Activated CD8-positive, alpha-beta memory T cell treated with anti-CD3 and anti-CD28 coated beads for 1 hour (primary cell): ENCODE measurements at places on chromosomes 5 and 9.

DNA sequence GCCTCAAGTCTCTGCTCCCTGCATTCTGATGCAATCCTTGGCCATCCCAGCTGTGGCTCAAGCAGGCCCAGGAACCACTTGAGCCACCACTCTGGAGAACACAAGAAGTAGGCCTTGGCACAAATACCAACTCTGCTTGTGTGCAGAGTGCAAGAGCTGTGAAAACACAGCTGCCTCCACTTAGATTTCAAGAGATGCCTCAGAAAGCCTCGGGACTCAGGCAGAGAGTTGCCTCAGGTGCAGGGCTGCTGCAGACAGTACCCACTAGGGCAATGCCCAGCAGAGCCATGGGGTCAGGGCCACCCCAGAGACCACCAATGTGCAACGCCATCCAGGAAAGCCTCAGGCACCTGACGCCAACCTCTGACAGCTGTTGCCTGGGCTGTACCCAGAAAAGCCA is 82.4 kb downstream of the FREM1 start:
- no peak for DNase-seq

DNA sequence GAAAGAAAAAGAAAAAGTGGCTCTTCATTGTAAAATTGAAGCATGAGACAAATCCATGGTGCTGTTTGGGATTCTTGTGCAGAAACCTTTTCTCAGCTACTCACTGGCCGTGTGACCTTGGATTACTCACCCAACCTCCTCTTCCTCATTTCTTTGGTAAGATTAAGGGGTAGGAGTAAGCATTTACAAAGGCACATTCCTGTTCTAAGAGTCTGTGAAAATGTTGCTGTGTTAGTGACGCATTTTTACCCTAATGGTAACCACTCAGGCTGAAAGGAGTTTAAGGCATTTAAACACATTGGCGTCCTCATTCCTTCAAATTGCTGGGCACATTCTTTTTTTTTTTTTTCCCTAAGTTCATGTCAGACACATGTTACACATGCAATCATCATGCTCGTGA is 4.3 kb downstream of the RAI14 start:
- DNase-seq, result no peak

DNA sequence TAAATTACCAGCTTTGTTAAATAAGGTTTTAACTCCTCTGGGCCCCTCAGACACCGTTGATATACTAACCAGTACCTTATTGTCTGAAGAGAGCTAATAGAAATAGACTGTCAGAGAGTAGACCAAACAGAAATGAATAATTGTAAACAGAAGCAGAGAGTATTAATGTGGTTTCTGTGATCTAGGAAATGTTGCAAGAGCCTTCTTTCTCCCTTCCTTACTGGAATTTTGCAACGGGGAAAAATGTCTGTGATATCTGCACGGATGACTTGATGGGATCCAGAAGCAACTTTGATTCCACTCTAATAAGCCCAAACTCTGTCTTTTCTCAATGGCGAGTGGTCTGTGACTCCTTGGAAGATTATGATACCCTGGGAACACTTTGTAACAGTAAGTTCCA is 5.1 kb downstream of the TYRP1 start:
- DNase-seq, result no peak

DNA sequence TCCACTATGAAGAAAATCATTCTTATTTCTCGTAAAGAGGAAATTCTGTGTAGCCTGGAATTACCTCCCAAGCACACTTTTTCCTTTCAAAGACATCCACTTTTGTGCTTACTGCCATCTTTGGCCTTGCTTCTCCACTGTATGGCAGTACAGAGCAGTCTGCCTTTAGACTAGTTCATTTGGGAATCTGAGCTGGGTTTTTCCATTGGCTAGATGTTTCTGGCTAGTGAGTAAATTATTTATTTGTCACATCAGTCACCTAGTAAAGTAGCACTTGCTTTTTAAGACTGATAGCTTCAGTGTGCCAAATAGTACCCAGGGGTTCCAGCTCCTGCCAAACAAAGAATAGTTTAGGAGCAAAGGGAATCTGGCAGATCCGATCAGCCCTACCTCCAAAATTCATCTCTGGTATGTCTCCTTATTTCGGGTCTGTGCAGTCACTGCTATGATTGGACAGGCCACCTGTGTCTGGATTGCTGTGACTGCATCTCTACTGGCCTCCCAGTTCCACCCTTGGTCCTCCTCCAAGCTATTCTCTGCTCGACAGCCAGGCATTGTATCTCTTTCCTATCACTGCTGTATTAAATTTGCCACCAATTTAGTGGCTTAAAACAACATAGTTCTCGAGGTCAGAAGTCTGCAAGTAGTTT is 97.6 kb downstream of the NUDT12 start:
- no peak for DNase-seq

DNA sequence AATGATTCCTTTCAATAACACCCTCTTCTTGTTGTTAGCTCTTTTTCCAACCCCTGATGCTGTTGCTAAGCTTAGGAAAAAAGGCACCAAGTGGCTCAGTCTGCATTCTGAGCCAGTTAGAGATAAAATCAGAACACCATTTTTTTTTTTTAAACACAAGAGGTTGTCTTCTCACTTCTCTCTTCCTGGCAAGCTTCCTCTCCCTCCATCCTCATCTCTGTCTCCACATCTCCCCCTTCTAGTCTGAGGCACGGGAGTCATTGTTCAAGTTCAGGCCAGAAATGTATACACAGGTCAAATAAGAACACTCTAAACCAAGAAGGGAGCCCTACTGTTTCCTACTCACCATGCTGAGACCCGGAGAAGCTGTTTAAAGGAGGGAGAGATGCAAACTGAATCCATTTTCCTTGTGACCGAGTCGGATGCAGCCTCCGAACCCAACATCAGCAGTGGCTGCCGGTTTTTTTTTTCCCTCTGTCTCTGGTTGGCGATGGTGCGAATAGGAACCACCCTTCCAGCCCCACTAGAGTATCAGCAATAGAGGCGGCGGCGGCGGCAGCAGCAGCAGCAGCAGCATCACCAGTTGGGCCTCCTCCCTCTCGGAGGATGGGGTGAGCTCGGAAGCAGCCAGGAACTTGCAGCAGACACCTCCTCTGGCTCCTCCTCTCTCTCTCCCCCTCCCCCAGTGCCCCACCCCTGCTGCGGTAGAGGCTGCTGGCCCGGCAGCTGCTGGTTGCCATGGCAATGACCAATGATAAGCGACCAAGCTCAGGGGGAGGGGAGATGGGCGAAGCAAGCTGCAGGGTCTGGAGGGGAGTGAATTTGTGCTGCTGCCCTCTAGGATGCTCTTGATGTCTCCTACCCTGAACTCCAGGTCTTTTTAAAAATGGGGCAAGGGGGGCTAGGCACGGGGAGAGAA is at the start of gene JAKMIP2:
Gene JAKMIP2, minus strand, starts transcription at position 619 of the 919 bp plus-strand sequence. CDS start 110,922 bp downstream, outside the sequence.
- peak; percentile 62 for DNase-seq

DNA sequence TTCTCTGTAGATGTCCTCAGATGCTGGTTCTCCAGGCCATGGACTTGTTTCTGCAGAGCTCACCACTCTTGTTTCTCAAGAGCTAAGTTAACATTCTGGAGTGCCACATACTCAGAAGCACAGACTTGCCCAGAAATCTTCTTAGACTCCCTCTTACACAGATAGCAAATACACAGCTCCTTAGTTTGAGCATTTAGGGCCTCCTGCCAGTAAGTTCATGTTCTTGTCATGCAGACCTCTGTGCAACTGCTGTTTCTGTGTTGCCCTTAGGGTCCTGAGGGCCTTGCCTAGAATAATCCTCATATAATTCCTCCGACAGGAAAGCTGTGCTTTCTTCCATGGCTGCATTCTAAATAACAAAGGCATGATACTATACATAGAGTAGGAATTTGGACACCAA is 1.3 kb upstream of the PTPDC1 start:
- DNase-seq, result no peak

- no peak for DNase-seq
Measured at GRCh38 chr5:59218424-59219045, 635.7 kb downstream of the RAB3C start.

- DNase-seq, result no peak
Measured at GRCh38 chr5:99033014-99033900, 104.5 kb upstream of the CHD1 start.

DNA sequence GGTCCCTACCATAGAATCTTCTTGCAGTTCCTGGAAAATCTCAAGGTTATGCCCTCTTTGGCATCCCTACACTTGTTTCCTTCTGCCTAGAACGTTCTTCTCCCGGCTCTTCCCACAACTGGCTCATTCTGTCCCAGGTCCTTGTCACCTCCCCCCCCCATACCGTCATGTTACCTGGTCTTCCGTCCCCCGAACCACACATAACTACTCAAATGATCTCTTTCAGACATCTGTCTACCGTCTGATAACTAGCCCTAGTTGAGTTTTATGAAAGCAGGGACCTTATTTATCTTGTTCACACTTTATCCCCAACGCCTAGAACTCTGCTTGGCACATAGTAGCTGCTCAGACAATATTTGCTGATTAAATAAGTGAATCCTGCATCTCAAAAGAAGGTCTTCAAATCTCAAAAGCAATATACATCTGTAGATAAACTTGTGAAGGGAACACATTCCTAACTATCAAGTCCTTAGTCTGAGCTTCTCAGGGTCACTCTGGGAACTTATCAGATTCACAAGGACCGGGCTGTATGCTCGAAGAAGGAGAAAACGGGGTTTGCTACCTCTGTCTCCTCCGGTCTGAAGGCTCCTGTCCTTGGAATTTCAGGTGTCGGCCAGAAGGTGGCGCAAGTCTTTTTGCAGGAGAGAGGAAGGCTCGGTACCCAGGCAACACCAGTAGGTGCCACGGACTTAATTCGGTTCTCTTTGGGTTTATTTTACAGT is 30.0 kb downstream of the LCP2 start:
- DNase-seq, result peak; percentile 70

DNA sequence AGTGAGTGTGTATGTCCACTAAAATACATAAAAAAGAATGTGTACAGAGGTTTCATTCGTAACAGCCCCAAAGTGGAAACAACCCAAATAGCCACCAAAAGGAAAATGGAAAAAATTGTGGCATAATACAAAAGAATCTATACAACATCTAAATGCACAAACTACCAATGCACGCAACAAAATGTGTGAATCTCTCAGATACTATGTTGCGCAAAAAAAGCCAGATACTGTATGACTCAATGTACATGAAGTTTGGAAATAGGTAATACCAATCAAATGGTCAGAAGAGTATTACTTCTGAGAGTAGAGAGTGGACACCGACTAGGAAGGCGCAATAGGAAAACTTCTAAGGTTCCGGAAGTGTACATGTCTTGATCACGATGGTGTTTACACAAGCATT is 2.4 kb downstream of the XPA start:
- no peak for DNase-seq

GRCh38 chr5:64947031-64947430 is 178.3 kb downstream of the CWC27 start:
- DNase-seq, result no peak

GRCh38 chr9:26685818-26686217 is 206.8 kb downstream of the CAAP1 start:
- DNase-seq, result no peak
